ENCODE measurements at places on chromosomes 1 and 21. TPM values are rescaled to one million over a fixed set of nuclear protein-coding genes. Genes with fewer than 3 reads are reported as not detected.

AMY2A gene
- not detected for polyA plus RNA-seq

ESPN gene
- polyA plus RNA-seq = 2.1 TPM

FASLG gene
- polyA plus RNA-seq = 0.20 TPM

PLXNA2 gene
- polyA plus RNA-seq = 27.6 TPM

HCRTR1 gene
- polyA plus RNA-seq = not detected

RPAP2 gene
- 6.5 TPM for polyA plus RNA-seq

RNU1-3 gene
- not detected for polyA plus RNA-seq

CLIC6 gene
- 15.1 TPM for polyA plus RNA-seq

DNA sequence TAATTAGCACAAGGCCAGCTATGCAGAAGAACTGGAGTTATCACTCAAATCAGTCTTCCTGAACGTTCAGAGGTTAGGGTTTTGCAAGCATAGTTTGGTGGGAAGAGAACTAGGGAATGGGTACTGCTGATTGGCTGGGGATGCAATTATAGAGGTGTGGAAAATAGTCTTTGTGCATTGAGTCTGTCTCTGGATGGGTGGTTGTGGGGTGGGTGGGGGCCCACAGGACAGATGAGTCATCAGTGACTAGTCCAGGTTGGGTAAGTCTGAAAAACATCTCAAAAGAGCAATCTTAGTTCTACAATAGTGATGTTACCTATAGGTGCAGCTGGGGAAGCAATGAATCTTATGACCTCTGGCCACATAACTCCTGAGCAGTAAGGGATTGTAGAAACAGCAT is 89.7 kb upstream of the HMCN1 start:
- DNase-seq = no peak

DNA sequence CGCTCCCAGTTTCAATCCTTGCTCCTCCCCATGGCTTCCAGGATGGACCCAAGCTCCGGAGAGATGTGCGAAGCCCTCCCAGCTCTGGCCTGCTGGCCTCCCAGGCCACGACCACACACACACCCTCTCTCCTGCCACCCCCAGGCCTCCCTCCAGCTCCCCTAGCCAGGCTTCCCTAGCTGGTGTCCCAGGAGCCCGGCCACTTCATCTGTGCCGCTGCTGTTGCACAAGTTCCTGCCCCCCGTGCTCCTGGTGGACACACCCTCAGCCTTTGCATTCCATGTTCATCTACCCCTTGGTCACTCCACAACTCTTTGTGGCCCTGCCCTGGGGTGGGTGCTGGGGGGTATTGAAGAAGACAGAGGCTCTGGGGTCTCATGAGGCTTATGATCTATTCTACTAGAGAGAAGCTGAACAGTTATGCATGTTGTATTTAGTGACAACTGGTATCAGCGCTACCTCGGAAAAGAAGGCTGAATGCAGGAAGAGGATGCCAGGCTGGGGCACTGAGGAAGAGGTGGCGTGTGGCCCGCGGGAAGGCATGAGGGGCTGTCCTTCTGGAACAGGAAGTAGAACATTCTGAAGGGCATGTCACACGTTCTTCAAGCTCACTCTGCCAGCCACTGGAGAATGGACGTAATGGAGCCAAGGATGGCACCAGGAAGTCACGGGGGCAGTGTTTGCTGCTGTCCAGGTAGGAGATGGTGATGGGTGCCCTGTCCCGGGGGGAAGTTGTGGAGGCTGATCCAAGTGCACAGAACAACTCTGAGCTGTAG is 172.4 kb downstream of the PSMG1 start:
- DNase-seq = no peak

DNA sequence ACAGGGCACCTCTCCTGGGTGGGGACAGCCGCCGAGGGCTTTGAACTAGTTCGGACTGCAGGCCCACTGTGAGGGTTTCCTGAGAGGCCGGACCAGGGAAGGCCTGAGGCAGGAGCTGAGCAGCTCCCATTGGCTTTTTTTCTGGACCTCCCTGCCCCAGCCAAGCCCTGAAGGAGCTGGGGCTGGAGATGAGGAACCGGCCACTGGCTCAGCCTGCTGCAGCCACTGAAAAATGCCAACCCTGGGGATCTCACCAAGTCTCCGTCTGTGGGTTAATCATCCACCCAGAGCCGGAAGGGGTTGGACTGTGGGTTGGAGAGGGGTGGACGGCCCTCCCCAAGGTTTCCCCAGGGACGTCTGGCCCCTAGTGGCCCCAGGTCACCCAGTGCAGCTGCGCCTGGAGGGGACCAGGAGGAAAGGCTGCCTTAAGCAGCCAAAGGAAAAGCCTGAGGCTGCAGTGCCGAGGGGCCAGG is 2.5 kb downstream of the VWA1 start:
- peak; percentile 74 for DNase-seq

GRCh38 chr1:18561967-18562366 is 68.7 kb upstream of the PAX7 start:
- no peak for DNase-seq

DNA sequence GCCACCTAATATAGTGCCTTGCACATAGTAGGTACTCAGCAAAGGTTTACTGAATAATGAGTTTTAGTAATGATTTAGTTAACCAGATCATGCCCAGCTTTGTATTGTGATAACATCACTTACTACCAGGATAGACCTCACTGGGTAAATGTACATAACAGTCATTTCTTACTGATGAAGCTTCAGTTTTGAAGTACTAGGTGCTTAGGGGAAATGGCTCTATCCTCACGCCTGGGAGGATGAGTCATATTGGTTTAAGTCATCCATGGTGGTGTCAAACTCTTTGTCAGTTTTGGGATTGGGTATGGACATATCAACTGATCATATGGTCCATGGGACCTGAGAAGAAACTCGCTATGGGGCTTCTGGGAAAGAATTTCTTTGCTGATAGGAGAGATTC is 90.6 kb upstream of the USP24 start:
- no peak for DNase-seq

- DNase-seq = no peak
Observed at GRCh38 chr1:25809929-25810328, 9.8 kb upstream of the MTFR1L start.

DNA sequence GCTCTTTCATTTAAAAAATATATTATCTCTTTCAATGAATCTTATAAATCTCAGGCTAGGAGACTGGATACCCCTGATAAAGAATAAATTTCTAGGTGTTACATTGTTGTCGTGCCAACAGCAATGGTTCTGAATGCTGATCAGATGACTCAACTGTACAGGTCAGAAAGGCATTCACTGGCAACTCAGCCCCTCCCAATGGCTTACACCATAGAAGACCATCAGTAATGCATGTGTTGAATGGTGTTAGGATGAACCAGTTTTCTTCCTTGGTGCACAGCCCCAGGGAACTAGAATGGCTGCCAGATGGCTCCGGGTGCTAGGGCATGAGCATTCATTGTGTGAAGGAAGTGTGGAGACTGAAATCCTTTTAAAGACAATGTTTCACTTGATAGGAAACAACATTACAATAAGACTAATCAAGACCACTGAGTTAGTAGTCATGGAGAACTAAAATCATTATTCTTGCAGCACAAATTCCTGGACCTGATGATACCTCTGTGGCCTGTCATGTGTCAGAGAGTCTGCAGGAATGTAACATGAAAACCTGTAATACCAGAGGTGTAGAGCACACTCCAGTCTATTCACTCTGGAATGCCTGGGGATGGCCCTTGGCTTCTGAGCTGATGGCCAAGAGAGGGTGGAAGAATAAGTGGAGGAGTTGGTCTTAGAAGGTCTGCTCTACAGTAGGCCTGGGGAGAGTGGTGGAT is 187.7 kb upstream of the LMO4 start:
- DNase-seq = no peak

- peak; percentile 60 for DNase-seq
Observed at GRCh38 chr1:147892731-147893214, 9.8 kb upstream of the GJA8 start.

DNA sequence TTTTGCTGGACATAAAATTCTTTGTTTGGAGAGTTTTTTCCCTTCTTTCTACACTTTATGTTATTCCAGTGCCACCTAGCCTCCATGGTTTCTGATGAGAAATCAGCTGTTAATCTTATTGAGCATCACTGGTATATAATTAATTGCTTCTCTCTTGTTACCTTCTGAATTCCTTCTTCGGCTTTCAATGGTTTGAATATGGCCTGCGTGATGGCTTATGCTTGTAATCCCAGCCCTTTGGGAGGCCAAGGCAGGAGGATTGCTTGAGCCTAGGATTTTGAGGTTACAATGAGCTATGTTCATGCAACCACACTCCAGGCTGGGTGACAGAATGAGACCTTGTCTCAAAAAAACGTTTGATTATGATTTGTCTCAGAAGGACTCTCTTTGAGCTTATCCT is 13.0 kb upstream of the CNIH4 start:
- no peak for DNase-seq

- no peak for DNase-seq
Observed at GRCh38 chr1:204013052-204013451, 59.9 kb upstream of the SOX13 start.

GRCh38 chr1:157521056-157521455 is 31.3 kb downstream of the FCRL5 start:
- no peak for DNase-seq

DNA sequence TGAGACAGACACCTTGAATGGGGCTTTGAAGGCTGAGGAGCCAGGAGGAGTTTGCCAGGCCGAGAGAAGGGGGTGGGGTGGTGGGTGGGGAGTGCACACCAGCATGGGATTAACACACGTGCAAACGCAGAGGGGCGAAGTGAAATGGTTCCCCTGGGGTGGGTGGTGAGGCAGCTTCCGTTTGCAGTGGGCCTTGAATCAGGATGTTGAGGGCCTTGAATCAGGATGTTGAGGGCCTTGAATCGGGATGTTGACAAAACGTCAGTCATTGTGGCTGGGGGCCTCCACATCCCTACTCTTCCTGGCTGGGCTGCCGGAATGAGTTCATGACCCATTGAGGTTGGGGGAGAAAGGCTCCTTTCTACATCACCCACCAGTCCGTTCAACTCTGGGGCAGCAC is 16.6 kb downstream of the LDLRAP1 start:
- no peak for DNase-seq

GRCh38 chr1:228061411-228062084 is 21.0 kb upstream of the ARF1 start:
- DNase-seq = no peak

GRCh38 chr1:19315378-19316198 is 3.5 kb downstream of the SLC66A1 start:
- no peak for DNase-seq

GRCh38 chr1:10910681-10911489 is 101.6 kb upstream of the TARDBP start:
- no peak for DNase-seq

DNA sequence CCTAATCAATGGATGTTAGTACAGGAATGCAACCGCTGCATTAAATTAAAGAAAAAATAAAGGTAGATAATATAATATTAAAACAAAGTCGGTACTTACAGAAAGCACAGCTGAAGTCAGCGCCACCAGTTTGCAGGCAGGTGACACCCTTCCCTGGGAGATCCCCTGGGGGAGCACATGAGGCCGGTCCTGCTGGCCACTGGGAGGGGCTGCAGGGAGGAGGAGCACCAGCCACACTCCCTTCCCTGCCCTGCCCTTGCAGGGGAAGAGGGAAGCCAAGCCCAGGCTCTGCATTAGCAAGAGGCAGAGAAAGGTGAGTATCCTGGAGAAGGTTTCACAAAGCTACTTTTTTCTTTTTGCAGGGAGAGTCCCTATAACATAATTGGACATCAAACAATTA is 507.0 kb downstream of the AJAP1 start:
- DNase-seq = no peak

DNA sequence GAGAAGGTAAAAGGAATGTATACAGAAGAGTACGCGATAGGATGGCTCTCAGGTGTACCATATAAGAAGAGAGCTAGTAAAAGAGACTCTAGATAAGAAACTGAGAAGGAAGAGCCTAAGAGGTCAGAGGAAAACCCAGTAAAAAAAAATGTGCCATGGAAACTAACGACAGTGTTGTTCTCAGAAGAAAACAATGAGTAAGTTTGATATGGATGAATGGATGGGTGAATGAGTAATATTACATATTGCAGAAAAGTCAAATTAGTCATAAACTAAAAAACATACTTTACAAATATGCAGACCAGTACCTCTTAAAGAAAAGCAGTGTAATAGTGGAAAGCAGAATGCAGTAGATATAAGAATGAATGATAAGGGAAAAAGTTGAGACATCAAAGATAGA is 316.2 kb downstream of the HMCN1 start:
- no peak for DNase-seq

DNA sequence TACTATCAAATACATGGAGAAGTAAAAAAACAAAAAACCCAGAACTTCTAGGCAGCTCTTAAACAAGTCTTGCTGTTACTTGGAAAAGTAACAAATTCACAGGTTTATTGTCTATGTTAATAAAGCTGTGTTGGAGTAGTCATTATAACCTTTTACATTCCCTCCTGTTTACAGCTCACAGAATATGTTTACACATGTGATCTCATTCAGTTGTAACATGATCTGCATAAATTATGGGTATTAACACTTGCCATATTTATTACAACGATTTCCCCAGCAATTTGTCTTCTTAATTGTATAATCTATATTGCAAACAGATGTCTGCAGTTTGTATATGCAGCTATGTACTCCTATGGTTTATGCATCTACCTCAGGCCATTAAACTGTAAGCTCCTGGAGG is 28.6 kb downstream of the ERG start:
- DNase-seq = no peak

DNA sequence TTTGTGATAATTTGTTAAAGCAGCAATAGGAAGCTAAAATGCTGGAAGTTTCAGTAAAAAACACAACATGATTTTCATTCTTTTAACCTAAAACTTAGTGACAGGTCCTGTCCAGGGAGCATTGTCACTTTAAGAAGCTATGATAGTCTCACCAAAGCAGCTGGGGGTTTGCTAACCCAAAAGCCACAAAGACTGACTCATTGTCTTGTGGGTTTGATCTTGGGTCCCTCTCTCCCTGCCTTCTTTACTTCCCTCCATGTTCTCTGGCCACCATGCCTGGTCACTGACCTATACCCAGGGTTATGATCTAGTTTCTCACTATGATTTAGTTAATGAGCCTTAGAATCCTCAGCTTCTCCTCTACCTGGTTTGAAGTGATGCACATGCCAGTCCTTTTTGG is 213.5 kb upstream of the PTGFR start:
- no peak for DNase-seq

GRCh38 chr1:91948501-91949355 is 473 bp upstream of the BRDT start:
- no peak for DNase-seq

GRCh38 chr1:223074445-223075300 is 68.4 kb downstream of the TLR5 start:
- peak; percentile 45 for DNase-seq

DNA sequence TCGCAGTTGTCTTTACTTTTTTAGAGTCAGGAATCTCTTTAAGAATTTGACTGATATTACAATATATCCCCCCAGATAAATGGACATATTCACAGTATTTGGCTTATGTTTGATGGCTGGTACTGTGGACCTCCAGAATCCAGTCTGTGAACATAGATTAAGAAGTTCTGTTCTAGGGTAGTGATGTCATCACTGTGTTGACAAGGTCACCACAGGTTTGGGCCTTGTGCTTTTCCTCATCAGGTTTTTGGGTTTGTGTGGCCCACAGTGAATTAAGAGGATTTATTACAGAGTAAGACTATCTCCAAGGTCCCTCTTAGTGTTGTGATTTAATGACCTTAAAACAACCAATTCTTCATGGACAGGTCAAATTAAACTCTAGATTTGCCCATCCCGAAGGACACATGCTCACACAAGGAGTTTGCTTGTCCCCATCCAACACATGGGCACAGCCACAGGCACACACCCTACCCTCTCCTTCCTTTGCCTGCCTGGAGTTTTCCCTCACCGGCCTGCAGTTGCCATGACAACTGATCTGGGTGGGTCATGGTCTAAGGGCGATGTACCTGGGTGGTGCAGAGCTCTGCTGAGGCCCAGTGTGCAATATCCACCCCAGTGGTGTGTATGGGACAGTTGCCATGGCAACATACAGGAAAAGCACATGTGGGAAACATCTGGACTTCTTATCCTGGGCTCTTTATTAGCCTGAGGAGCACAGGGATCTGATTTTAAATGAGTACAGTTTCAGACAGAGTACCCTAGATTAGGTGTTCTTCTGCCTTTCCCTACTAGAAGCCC is 98.6 kb downstream of the NAV1 start:
- peak; percentile 30 for DNase-seq

Data from lung (tissue), 17 donors.